ENCODE measurements at places on chromosomes 7 and 10.

DNA sequence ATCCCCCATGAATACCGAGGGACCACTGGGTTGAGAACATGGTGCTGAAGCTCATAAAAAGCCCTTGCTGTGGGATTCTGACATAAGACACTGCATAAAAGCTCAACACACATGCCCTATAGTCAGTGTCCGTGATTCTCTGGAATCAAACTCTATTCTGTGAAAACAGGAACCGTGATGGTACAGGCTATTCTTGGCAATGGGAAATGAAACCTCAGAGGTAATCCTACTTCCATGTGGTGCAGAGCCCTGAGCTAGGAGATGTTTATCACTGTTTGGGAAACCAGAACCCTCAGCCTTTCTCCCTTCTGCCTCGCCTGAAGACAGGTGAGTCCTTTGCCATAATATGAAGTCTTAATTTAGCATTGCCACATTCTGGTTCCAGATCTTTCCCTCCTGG, 80.8 kb upstream of the PRSS1 start:
- H3K36me3 ChIP-seq = no peaks in the 10 kb centered on the region
- no peak overlapping the region for H3K4me3 ChIP-seq
- no peak for DNase-seq
- no peak overlapping the region for H3K27ac ChIP-seq

GRCh38 chr10:21317902-21318301, 207.6 kb downstream of the SKIDA1 start:
- no peak overlapping the region for H3K4me3 ChIP-seq
- H3K27me3 ChIP-seq = no peaks in the 10 kb centered on the region
- H3K4me1 ChIP-seq = peaks cover 24% of the 10 kb centered on the region

GRCh38 chr10:14605231-14605925, 169.3 kb downstream of the FAM107B start:
- H3K4me1 ChIP-seq = peaks cover 2% of the 10 kb centered on the region
- DNase-seq = no peak
- H3K36me3 ChIP-seq = no peaks in the 10 kb centered on the region
- no peak overlapping the region for H3K27ac ChIP-seq
- H3K27me3 ChIP-seq = peaks cover 2% of the 10 kb centered on the region

DNA sequence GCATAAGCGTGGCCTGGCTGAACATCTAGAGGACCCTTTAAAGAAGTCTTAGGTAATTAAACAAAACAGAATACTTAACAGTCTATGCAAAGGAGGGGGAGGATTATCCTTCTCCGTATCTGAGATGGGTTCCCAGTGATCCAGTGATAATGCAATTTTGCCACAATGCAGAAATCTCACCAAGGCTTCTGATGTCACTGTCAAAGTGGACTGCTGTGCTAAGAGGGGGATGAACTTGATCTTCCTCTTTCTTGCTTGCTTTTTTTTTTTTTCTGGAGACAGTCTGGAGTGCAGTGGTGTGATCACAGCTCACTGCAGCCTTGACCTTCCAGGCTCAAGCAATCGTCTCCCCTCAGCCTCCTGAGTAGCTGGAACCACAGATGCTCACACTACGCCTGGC, 30.8 kb downstream of the GATA3 start:
- H3K36me3 ChIP-seq = no peaks in the 10 kb centered on the region
- no peaks in the 10 kb centered on the region for H3K27me3 ChIP-seq
- H3K4me3 ChIP-seq = no peak overlapping the region
- no peak for DNase-seq
- no peak overlapping the region for H3K27ac ChIP-seq
- H3K4me1 ChIP-seq = peaks cover 3% of the 10 kb centered on the region

- no peak for DNase-seq
- H3K27ac ChIP-seq = no peak overlapping the region
- H3K27me3 ChIP-seq = no peaks in the 10 kb centered on the region
- H3K36me3 ChIP-seq = no peaks in the 10 kb centered on the region
- peaks cover 2% of the 10 kb centered on the region for H3K4me1 ChIP-seq
- H3K4me3 ChIP-seq = no peak overlapping the region
Observed at GRCh38 chr7:153406486-153406872, 645.7 kb upstream of the DPP6 start.

DNA sequence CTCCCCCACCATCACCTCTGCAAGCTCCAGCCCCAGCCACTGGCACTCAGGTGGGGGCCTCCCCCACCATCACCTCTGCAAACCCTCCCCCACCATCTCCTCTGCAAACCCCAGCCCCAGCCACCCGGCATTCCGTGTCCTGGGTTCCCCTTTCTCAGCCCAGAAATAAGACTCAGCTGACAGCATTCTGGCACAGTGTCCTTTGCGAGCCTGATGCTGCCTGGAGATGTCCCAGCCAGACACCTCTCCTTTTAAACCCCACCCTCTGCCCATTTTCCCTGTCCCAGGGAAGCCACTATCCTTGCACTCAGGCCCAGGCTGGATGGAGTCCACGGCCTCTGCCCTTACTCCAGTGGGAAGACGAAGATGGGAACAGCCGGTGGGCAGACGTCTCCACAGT, 49.8 kb downstream of the ELFN1 start:
- H3K4me1 ChIP-seq = peaks cover 24% of the 10 kb centered on the region
- no peak for DNase-seq
- H3K4me3 ChIP-seq = no peak overlapping the region
- H3K27me3 ChIP-seq = no peaks in the 10 kb centered on the region
- no peak overlapping the region for H3K27ac ChIP-seq

GRCh38 chr10:52030051-52030790, 283.9 kb upstream of the DKK1 start:
- H3K4me1 ChIP-seq = peaks cover 21% of the 10 kb centered on the region
- no peak overlapping the region for H3K4me3 ChIP-seq
- no peak overlapping the region for H3K27ac ChIP-seq
- peaks cover 25% of the 10 kb centered on the region for H3K36me3 ChIP-seq

DNA sequence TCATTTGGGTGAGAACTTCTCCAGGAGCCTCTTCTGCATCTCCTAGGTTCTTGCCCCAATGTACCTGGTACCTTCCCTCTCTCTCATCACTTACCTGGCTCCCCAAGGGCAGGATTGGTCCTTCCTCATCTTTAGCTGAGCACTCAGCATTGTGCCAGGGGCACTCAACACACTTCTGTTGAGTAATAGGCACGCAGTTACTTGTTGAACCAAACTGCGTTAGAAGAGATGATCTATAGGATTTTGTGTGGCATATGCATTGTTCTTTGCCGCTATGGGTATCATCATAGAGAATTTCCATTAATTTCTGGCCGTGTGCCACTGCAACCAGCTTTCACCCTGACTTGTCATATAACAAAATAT, 16.4 kb downstream of the TBXAS1 start:
- DNase-seq = no peak
- no peaks in the 10 kb centered on the region for H3K27me3 ChIP-seq
- no peak overlapping the region for H3K27ac ChIP-seq
- H3K4me1 ChIP-seq = no peaks in the 10 kb centered on the region
- no peaks in the 10 kb centered on the region for H3K36me3 ChIP-seq

GRCh38 chr10:49350846-49351532, 44.9 kb downstream of the DRGX start:
- no peak overlapping the region for H3K4me3 ChIP-seq
- H3K4me1 ChIP-seq = no peaks in the 10 kb centered on the region
- no peak for DNase-seq
- no peak overlapping the region for H3K27ac ChIP-seq

DNA sequence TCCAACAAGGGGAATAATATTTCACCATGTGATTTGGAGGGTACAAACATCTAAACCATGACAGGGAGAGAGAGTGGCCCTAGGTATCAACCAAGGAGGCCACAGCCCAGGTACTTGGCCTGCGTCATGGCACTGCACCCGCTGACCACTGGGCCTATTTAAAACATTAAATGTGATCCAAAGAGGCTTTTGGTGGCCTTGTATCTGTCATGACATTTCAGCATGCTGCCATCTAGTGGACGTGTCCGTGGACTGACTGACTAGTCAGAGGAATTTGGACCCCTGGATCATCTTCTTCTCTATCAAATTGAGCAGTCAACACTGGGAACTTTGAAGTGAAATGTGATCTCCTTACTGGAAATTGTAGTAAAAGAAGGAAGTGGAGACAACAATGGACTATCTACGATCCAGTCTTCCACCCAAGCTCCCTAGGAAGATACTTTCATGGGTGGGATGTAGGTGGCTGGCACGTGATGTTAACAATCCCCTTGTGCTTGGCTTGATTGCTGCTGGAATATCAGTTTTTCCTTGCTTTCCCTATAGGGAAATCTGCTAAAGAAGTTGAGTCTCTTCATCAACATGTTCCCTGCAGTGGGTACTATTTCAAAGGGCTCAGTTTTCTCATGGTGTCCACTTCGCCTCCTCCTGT, 24.6 kb upstream of the ITGA8 start:
- no peaks in the 10 kb centered on the region for H3K27me3 ChIP-seq
- no peaks in the 10 kb centered on the region for H3K4me1 ChIP-seq
- no peak overlapping the region for H3K27ac ChIP-seq
- H3K4me3 ChIP-seq = no peak overlapping the region
- DNase-seq = no peak
- H3K36me3 ChIP-seq = no peaks in the 10 kb centered on the region

- no peaks in the 10 kb centered on the region for H3K4me1 ChIP-seq
- H3K27ac ChIP-seq = no peak overlapping the region
- H3K4me3 ChIP-seq = no peak overlapping the region
- DNase-seq = no peak
Observed at GRCh38 chr10:14349081-14349480, 18.4 kb upstream of the FRMD4A start.

GRCh38 chr10:33055625-33056024, 97.6 kb upstream of the ITGB1 start:
- DNase-seq = no peak
- no peaks in the 10 kb centered on the region for H3K36me3 ChIP-seq

DNA sequence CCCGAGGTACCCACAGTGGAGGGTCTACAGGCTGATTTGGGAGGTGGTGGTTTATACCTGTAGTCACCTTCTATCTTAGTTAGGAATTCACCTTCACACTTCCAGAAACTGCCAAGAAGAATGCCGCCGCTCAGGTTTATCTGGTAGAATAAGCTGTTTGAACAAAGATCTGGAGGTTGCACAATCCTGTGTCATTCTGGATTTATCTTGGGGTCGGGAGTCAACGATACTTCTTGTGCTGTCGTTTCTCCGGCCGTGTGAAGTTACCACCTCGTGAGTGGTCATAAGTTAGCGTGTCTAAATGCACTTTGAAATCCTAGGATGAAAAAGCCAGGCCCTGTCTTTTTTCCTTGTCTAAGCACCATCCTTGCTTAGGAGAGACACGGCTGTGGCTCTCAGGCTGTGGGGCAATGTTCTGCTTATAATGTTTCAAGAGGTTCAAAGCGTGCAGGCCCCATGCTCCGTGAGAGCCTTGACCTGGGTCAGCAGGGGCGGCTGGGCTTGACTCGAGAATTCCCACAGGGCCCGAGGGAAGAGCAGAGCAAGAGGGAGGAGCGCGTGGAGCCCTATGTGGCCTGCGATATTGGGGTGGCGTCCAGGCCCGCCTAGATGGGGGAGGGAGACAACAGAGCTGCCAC, 35.5 kb downstream of the GRIFIN start:
- no peaks in the 10 kb centered on the region for H3K27me3 ChIP-seq
- DNase-seq = no peak
- H3K4me1 ChIP-seq = no peaks in the 10 kb centered on the region
- no peak overlapping the region for H3K27ac ChIP-seq

DNA sequence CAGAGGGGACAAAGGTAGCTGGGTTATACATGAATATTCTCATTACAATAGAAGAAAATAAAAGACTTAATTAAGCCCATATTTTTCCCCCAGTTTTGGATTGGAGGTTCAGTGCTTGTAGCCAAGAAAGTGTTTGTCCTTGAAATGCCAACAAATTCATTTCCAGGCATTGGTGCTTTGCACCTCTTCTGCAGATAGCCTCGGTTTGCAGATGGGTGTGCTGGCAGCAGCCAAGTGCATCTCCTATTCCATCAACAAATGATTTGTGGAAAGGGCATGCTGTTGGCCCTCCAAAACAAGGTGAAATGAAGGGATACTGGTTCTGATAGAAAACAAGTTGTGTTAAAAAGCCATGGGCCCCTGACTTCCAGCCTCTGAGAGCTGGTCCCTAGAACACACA, 187.3 kb downstream of the DPY19L1 start:
- no peak for DNase-seq
- H3K4me1 ChIP-seq = 0 out of 2 replicates have a peak, but pooled peaks cover 3% of the 10 kb centered on the region
- no peaks in the 10 kb centered on the region for H3K36me3 ChIP-seq

DNA sequence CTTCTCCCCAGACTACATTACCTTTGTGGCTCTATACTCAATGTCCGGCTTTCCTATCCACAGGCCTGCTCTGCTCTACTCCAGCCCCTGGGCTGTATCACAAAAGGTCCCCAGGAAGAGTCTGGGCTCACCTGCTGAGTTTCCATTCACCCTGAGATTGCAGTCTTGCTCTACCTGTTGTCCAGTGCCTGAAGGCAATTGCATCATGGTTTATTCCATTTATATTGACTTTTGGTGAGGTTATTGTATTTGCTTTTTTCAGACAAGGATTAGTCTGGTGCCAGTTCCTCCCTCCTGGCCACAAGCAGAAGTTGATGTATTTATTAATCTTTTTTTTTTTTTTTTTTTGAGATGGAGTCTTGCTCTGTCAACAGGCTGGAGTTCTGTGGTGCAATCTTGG, 273.1 kb downstream of the XPNPEP1 start:
- no peak overlapping the region for H3K27ac ChIP-seq
- H3K27me3 ChIP-seq = no peaks in the 10 kb centered on the region
- DNase-seq = no peak

DNA sequence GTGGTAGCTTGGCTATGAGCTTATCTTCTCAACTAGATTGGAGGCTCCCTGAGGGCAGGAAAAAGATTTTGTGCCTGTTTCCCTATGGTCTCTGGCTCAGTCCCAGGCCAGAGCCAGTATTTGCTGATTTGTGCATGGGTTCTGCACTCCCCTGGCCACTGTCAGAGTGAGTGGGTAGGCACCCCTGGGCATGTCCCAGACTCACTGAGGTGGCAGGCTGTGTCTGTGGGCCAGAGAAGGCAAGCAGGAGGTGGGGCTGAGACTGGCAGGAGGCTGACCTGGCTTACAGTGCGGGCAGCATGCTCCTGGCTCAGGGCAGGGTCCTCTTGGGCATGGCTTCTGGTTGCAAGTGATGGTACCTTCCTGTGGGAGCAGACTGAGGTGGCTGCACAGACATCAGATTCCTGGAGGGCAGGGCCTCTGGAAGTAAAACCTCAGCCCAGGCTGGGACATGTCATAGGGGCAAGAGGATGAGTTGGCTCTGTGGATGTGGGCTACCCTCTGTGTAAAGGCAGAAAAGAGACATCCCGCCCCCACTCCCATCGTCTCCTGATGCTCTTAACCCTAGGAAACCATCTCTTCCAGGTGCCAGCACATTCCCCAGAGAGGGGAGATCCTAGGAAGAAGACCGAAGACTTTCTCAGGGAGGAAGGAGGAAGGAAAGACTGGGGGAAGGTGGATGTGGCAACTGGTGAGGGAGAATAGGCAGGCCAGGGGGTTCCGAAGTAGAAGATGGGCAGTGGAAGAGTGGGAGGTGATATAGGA, 4.3 kb downstream of the KCP start:
- H3K4me3 ChIP-seq = no peak overlapping the region
- H3K27me3 ChIP-seq = peaks cover 28% of the 10 kb centered on the region
- H3K27ac ChIP-seq = no peak overlapping the region
- DNase-seq = no peak
- H3K4me1 ChIP-seq = peaks cover 16% of the 10 kb centered on the region

- no peaks in the 10 kb centered on the region for H3K36me3 ChIP-seq
- H3K4me3 ChIP-seq = no peak overlapping the region
- no peaks in the 10 kb centered on the region for H3K27me3 ChIP-seq
- no peak for DNase-seq
- H3K27ac ChIP-seq = no peak overlapping the region
Observed at GRCh38 chr7:21281193-21281592, 146.7 kb upstream of the SP4 start.

All from H1 (cell line).